IMR-90 (cell line): ENCODE measurements at places on chromosomes 1 and 21. TPM values are rescaled to one million over a fixed set of nuclear protein-coding genes. Genes with fewer than 3 reads are reported as not detected.

DNA sequence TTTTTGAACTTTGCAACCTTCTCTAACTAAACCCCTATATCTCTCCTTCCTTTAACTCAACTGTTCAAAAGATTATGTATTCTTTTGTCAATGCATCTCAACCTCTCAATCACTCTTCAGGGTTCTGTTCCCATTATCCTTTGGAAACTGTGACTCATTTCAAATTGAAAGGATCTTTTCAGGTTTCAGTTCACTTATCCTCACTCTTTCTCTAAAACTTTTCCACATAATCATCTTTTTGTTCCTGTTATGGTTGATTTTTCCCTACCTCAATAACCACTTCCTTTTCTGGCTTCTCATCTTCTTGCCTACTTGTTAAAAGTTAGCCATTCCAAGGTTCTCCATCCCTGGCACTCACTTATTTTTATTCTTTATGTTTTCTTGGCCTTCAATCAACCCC, 56.2 kb upstream of the NUF2 start:
- H3K27ac ChIP-seq: no peak overlapping the region
- no peak for DNase-seq
- no peaks in the 10 kb centered on the region for H3K36me3 ChIP-seq
- no peak overlapping the region for H3K4me3 ChIP-seq

- no peak for DNase-seq
- H3K27me3 ChIP-seq: no peaks in the 10 kb centered on the region
- no peak overlapping the region for H3K4me3 ChIP-seq
- H3K36me3 ChIP-seq: no peaks in the 10 kb centered on the region; the same call in 1 of the 2 replicates
- H3K4me1 ChIP-seq: no peaks in the 10 kb centered on the region
Observed at GRCh38 chr21:32592929-32593502, 7.7 kb upstream of the TCP10L start.

IFNLR1 gene
- not detected in 2 replicates for total RNA-seq

SHISA4 gene
- total RNA-seq: 10.0 and 11.1 TPM in 2 replicates

- DNase-seq: no peak
- H3K4me3 ChIP-seq: no peak overlapping the region
- H3K36me3 ChIP-seq: no peaks in the 10 kb centered on the region
Observed at GRCh38 chr1:224782281-224783000, 147.0 kb upstream of the DNAH14 start.

SYDE2 gene
- total RNA-seq: 10.0 and 11.7 TPM in 2 replicates

DNA sequence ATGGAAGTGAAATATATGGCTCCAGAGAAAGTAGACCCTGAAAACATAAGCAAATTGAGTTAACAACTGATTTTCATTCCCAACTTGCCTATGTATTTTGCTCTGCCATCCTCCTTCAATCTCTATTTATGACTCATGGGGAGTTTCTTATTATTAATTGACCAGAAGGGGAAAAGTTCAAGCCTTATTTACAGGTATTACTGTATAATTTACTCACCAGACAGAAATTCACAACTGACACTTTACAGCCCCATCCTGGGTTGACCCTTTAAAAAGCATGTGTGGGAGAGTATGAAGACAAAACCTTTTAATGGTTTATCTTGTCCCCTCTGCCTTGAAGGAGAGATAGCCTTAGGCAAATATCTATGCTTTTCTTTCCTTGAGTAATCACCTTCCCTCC, 39.8 kb upstream of the C1orf53 start:
- H3K4me3 ChIP-seq: no peak overlapping the region
- no peak overlapping the region for H3K27ac ChIP-seq
- H3K27me3 ChIP-seq: no peaks in the 10 kb centered on the region
- H3K36me3 ChIP-seq: no peaks in the 10 kb centered on the region

FCRL1 gene
- total RNA-seq: not detected in 2 replicates

GRCh38 chr21:39397646-39398385, 47.8 kb downstream of the LCA5L start:
- no peaks in the 10 kb centered on the region for H3K4me1 ChIP-seq
- DNase-seq: no peak
- H3K36me3 ChIP-seq: peaks cover 31% of the 10 kb centered on the region
- H3K27me3 ChIP-seq: no peaks in the 10 kb centered on the region
